ENCODE measurements at places on chromosomes 13 and 19.

- no peak for DNase-seq
Observed at GRCh38 chr19:18675779-18676178, 7.7 kb upstream of the CRTC1 start.

DNA sequence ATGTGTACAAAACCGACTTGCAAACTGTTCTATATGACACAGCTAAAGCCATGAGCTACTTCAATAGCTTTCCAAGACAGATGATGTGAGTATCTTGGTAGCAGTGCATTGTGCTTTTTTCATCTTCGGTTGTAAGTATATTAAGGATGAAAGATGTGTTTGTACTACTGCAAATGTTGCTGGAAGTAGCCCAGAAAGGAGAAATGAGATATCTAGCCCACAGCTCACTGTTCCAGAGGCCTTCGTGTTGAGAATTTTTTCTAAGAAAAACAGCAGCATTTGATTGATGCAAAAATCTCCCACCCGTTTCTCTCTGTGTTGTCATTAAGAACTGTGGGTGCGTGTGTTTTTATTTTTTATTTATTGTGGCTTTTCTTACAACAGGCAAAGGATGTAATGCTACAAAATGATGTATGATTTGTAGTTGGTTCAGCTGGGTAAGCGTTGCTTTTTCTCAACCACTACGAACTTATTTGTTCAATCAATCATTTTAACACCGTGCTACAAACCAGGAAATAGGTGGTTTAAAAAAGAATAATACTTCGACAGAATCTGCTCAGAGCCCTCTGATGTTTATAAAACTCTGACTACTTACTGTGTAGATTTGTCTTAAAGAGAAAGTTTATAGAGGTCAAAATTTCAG, 41.6 kb upstream of the RFC3 start:
- DNase-seq = no peak

GRCh38 chr13:105333416-105333815, 1202.0 kb downstream of the EFNB2 start:
- peak; percentile 51 for DNase-seq

- no peak for DNase-seq
Observed at GRCh38 chr19:30319876-30320275, 52.3 kb upstream of the ZNF536 start.

Data from AG20443 (cell line).